ENCODE measurements at places on chromosomes 11 and 22. TPM values are rescaled to one million over a fixed set of nuclear protein-coding genes. Genes with fewer than 3 reads are reported as not detected.

Gene BDNF
- total RNA-seq, result 2.6 TPM

Gene CREB3L1
- total RNA-seq, result 0.78 TPM

DNA sequence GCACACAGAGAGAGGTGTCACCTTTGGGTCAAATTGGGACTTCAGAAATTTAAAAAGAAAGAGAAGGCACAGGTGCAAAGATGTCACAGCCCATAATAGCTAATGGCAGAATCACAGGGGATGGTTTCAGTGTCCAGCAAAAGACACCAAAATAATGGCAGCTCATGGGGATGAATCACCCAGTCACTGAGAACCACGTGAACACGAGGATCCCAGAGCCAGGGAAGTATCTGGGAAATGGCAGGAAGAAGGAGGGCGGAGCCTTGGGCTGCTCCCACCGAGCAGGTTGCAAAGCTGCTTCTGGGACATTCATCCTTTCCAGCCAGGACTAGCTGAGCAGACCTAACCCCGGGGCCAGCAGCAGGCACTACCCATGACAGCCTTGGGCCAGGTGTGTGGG, 45.6 kb downstream of the TRMU start:
- H3K4me3 ChIP-seq, result no peak overlapping the region
- no peak for DNase-seq

Gene OR2AG2
- total RNA-seq, result 0.46 TPM

DNA sequence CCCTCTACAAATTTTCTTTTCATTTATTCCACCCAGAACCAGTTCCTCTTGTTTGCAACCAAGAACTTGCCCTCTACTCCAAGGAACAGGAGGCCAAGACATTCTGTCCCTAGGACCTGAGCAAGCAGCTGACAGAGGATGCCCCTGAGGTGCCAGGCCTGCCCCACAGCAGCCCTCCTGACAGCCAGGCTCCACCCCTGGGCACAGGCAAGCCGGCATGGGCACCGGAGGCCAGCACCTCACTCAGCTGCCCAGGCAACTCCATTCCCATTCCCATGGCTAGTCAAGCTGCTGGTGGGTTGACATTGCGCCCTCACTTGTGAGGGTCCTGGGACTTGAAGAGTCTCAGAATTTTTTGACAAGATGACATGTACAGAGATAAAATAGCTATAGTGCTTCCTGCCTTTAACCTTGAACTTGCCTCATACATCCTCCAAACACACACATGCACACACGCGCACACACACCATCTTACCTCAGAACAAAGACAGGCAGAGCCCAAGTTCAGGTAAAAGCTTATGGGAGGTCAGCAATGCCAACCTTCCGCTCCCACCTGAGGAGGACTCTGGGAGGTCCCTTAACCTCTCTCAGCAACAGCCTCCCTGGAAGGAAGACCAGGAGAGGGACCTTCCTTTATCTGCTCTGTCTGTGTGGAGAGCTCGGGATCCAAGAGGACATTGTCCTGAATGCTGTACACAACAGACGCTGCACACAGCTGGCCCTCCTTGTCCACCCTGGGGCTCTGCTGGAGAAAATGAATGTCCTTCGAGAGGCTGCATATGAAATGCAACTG, 620.9 kb upstream of the CADM1 start:
- no peak overlapping the region for H3K27ac ChIP-seq
- DNase-seq, result no peak
- H3K4me1 ChIP-seq, result no peaks in the 10 kb centered on the region
- no peaks in the 10 kb centered on the region for H3K27me3 ChIP-seq
- H3K36me3 ChIP-seq, result no peaks in the 10 kb centered on the region
- H3K4me3 ChIP-seq, result no peak overlapping the region

DNA sequence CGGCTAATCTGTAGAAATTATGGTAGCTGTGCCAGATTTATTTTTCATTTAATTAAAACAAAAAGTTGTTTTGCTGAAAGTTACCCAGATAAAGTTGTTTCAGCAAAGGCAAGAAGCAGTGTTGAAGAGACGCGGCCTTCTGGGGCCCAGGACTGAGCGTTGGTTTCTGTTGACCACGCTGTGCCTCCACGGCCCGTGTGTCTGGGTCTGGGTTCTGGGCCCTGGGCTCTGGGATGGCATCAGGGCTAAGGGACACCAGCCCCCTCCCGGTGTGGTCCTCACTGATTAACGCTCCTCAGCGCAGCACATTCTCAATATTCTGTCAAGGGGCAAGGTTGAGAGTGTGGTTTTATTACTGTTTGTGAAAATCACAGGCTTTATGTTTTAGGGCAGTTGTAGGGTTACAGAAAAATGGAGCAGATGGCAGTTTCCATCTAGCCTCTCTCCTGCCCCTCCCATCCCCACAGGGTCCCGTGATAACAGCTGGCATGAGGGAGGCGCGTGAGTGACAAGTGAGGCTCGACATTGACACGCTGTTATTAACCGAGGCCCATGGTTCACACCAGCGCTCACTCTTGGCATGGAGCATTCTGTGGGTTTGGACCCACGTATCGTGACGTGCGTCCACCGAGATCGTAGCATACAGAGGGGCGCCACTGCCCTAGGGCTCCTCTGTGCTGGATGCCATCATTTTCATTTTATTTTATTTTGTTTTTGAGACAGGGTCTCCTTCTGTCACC, 1231.4 kb downstream of the BRD1 start:
- H3K4me1 ChIP-seq, result no peaks in the 10 kb centered on the region
- H3K27ac ChIP-seq, result no peak overlapping the region
- DNase-seq, result no peak
- H3K36me3 ChIP-seq, result no peaks in the 10 kb centered on the region
- no peaks in the 10 kb centered on the region for H3K27me3 ChIP-seq

GRCh38 chr11:45725776-45726492, 60.5 kb upstream of the CHST1 start:
- H3K27me3 ChIP-seq, result peaks cover 3% of the 10 kb centered on the region
- H3K4me3 ChIP-seq, result no peak overlapping the region
- H3K36me3 ChIP-seq, result no peaks in the 10 kb centered on the region
- no peak overlapping the region for H3K27ac ChIP-seq

Gene MAPK8IP2
- total RNA-seq, result 0.37 TPM

DNA sequence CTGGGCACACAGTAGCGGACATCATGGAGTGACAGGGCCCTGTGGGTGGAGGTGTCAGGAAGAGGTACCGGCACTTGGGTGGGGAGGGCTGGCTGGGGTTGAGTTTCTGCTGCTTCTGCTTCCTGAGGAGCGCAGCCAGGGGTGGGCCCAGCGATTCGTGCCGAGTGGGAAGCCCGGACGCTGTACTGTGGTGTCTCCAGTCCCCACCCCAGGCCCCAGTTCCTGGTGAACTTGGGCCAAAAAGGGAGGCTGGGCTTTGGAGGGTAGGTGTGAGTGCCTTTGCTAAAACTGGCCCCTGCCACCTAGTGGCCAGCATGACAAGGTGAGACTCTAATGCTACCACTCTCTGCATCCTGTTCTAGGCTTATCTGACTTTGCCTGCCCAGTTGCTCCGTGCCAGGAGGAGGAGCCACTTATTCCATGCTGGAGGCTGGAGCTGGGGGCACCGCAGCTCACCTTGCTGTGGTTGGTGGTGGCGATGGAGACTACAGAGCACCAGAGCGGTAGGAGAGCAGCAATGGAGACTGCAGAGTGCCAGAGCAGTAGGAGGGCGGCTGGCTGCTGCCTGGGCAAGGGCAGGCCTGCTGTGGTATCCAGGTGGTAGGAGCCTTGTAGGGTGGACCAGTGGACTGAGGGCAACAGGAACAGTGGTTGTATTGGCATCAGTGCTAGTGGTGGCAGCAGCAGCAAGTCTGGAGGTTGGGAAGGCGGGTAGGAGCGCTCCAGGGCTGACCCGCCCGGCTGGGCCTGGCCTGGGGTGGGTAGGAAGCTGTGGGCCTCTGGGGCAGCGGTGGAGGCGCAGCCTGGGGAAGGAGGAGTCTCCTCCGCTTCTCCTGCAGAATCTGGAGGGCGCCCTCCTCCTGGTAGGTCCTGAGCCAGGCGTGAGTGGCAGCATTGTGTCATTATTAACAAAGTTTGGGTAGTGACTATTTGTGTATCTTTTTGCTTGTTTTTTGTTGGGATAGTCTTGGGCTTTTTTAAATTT, 2.2 kb upstream of the RFPL2 start:
- H3K36me3 ChIP-seq, result no peaks in the 10 kb centered on the region
- DNase-seq, result no peak
- H3K27me3 ChIP-seq, result peaks cover 19% of the 10 kb centered on the region
- no peak overlapping the region for H3K4me3 ChIP-seq
- H3K27ac ChIP-seq, result no peak overlapping the region

DNA sequence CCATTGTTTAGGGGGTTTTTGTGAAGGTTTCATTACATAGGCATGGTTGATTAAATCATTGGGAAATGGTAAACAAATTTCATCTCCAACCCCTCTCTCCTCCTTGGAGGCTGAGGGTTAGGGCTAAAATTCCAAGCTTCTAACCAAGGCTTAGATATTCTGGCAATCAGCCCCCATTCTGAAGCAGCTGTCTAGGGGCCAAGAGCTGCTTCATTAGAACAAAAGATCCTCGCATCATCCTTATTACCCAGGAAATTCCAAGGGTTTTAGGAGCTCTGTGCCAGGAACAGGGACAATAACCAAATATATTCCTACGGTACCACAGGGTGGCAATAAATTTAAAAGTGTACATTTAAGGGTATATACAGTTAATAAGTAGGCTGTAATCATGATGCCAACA, 22.5 kb upstream of the EED start:
- H3K27me3 ChIP-seq, result peaks cover 12% of the 10 kb centered on the region
- H3K4me1 ChIP-seq, result no peaks in the 10 kb centered on the region
- H3K27ac ChIP-seq, result no peak overlapping the region
- no peak overlapping the region for H3K4me3 ChIP-seq

Gene MPPED2
- not detected for total RNA-seq

- DNase-seq, result no peak
- H3K27me3 ChIP-seq, result no peaks in the 10 kb centered on the region
- H3K36me3 ChIP-seq, result no peaks in the 10 kb centered on the region
- H3K4me1 ChIP-seq, result no peaks in the 10 kb centered on the region
- no peak overlapping the region for H3K4me3 ChIP-seq
Observed at GRCh38 chr11:117479372-117479771, 151.7 kb downstream of the CEP164 start.

Gene SHISAL1
- total RNA-seq, result 0.07 TPM
